ENCODE measurements at places on chromosomes 3 and 15.
A peak's percentile ranks its signal among the peaks of the same experiment; 100 is the strongest.

GRCh38 chr15:73915082-73915481 lies 11.2 kb upstream of the LOXL1 start:
- DNase-seq: no peak

- DNase-seq: peak; percentile 63
Observed at GRCh38 chr3:184491867-184492615, 69.5 kb upstream of the EPHB3 start.

GRCh38 chr3:146187334-146187950 lies 26.5 kb upstream of the PLOD2 start:
- DNase-seq: no peak

- DNase-seq: no peak
Observed at GRCh38 chr3:59006634-59007517, 42.9 kb downstream of the CFAP20DC start.

GRCh38 chr3:159200176-159200575 lies 398.3 kb downstream of the MFSD1 start:
- DNase-seq: peak; percentile 95

DNA sequence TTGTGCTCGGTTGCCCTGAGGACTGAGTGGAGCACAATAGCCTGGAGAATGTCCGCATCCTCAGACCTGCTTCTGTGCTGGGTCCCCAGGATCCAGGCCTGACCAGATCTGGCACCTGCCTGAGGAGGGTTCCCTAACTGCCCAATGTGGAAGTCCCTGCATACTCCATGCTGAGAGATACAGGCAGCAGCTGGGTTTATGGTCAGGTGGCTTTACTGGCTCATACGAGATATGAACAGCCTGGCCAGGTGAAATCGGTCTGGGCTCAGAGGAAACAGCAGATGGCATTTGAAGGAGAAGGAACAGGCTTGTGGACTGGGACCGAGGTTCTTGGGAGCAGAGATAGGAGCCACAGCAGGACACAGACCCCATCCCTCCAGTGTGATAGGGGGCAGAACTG lies 18.2 kb upstream of the KIF23 start:
- no peak for DNase-seq
